ENCODE measurements at places on chromosomes 6 and 20.
A peak's percentile ranks its signal among the peaks of the same experiment; 100 is the strongest.

GRCh38 chr6:63864061-63864460, 228.5 kb downstream of the PHF3 start:
- DNase-seq: no peak

- DNase-seq: peak; percentile 2
Observed at GRCh38 chr6:11043961-11044711, at the start of gene ELOVL2. ELOVL2 (minus strand) TSS chr6:11044305; CDS start chr6:11044230, 75 bp downstream.

DNA sequence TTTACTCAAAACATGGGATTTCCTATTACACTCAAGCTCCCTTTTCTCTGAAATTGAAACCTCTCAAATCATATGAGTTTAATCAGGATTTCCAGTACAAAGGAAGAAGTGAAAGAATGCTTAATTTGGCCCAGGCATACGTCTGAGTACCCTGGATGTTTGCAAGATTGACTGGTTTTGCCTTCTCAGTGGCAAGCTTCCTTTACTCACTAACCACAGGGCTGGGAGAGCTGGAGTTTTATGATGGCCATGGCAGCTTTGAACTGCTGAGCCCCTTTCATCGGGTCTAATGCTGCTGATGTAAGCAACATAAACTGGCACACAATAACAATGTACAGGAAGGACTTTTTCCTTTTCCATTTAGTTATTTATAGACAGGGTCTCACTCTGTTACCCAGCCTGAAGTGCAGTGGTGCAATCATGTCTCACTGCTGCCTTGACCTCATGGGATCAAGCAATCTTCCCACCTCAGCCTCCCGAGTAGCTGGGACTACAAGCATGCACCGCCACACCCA, 194.8 kb downstream of the SLC35F1 start:
- DNase-seq: no peak

- DNase-seq: peak; percentile 43
Observed at GRCh38 chr20:47489448-47489872, 12.2 kb upstream of the NCOA3 start.

GRCh38 chr6:96391776-96392360, 129.7 kb upstream of the UFL1 start:
- DNase-seq: no peak

- no peak for DNase-seq
Observed at GRCh38 chr20:12882832-12883506, 125.8 kb upstream of the SPTLC3 start.

- DNase-seq: no peak
Observed at GRCh38 chr6:108608453-108609275, 47.9 kb downstream of the FOXO3 start.

All from activated CD4-positive, alpha-beta T cell treated with anti-CD3 and anti-CD28 coated beads for 4 hours (primary cell).